ENCODE measurements at places on chromosomes 16 and 17.

DNA sequence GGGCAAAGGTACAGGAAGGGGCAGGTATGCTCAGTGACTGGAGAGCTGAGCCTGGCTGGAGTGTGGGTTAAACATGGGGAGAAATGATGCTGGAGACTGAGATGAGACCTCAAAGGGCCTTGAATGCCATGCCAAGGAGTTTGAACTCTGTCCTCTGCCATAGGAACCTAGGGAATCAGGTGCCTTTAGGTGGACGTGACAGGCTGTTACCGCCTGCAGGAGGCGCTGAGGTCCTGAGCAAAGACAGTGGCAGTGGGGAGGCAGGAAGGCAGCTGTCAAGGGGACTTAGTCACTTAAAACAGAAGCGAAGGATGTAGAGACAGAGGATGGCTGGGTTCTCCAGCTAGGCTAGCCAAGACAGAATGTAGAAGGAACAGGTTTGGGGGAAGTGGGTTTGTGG is 9.1 kb downstream of the PSMB3 start:
- DNase-seq = no peak

- DNase-seq = peak; percentile 22
Observed at GRCh38 chr16:11742093-11742535, 543 bp downstream of the TXNDC11 start.

DNA sequence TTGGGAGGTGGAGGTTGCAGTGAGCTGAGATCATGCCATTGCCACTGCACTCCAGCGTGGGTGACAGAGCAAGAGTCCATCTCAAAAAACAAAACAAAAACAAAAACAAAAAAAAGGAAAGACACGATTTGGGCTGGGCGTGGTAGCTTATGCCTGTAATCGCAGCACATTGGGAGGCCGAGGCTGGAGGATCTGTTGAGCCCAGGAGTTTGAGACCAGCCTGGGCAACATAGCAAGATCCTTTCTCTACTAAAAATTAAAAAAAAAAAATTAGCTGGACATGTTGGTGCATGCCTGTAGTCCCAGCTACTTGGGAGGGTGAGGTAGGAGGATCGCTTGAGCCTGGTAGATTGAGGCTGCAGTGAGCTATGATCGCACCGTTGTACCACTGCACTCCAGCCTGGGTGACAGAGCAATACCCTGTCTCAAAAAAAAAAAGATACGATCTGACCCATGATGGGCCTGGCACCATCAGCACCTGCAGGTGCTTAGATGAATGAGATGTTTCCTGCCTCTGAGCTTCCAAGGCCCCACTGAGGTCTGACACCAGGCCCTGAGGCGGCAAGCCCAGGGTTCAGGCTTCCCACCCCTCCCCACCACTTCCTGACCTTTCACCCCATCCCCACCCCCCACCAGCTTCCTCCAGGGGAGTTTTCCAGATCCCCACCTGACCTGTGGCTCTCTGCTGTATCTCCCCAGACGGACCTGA is 21.7 kb downstream of the ATP2A1 start:
- no peak for DNase-seq

GRCh38 chr17:73613271-73614233 is 30.7 kb downstream of the SDK2 start:
- no peak for DNase-seq
